Putamen (tissue), 1 donor: ENCODE measurements at places on chromosomes 11 and 22.

GRCh38 chr11:57399221-57399620 lies 8.8 kb upstream of the PRG2 start:
- DNase-seq, result no peak

DNA sequence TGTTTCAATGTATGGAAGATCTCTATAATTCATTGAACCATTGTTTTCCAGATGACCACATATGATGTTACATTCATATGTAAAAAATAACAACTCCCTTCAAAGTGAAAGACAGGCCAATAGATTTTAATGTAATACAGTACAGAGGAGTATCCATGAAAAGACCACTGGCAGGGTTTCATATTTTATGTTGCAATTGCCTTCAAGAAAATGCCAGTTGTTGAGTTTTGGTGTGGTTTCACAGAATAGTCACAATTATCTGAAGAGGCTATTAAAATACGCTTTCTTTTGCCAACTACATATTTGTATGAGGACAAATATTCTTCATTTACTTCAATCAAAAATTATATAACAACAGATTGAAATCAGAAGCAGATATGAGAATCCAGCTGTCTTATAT lies 14.3 kb downstream of the AMOTL1 start:
- DNase-seq, result no peak

DNA sequence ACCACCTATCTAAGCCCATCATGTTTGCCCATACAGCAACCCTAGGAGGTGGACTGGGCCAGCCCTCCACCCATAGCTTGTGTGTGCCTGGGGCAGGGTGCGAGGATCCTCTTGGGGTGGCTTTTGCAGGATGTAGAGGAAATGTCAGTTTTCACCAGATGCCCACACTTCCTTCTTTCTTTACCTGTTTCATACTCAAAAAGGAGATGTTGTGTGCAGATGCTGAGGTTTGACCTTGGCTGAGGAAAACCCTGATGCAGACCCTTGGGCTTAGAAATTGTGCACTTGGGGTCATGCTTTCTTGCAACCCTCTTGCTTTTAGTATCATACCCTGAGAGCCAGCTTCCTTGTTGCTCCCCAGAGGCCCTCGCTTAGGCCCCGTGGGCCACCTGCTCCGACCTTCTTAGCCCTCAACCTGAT lies 2.2 kb downstream of the HTR3A start:
- no peak for DNase-seq

- DNase-seq, result no peak
These were observed 18.4 kb upstream of the PITPNB start for GRCh38 chr22:27937453-27937852.

DNA sequence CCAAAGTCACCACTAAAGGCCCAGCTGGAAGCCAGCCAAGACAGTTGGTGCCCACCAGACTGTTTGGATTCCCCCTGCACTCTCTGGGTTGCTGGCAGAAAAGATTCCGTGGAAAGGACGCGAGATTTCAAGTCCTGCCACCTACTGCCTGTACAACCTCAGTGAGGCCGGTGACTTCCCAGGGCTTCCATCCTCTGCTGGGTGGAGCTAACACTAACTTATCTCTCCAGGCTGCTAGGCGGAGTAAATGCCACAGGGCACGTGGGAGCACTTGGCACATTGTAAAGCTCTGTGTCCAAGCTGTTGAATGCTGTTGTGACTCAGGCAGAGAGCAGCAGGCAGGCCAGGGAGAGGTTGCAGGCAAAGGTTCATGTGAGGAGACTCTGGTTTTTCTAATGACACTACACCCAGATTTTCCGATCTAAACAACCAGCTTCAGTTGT lies 50.9 kb upstream of the CDON start:
- DNase-seq, result no peak

GRCh38 chr11:93993747-93994146 lies 27.4 kb upstream of the HEPHL1 start:
- no peak for DNase-seq

GRCh38 chr11:88284336-88285050 lies 53.0 kb downstream of the CTSC start:
- no peak for DNase-seq

- no peak for DNase-seq
These were observed 186.1 kb downstream of the SOX6 start for GRCh38 chr11:16169956-16170847.

DNA sequence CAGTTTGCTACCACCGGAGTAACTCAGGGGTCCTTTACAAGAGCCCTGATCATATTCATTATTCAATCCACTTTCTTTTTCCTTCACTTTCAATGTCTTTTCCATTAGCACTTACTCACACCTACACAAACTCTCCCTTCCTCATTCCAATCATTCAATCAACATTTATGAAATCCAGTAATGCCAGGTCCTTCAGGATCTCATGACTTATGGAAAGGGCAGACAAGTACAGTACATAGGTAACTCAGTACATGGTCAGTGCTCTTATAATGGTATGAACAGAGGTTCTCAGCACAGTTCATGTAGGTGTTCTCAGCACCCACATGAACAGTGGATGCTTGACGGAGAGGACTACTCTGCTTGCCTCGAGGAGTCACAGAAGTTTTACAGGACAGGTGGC lies 106.6 kb downstream of the USP35 start:
- no peak for DNase-seq

- DNase-seq, result no peak
These were observed 96.3 kb downstream of the SWAP70 start for GRCh38 chr11:9760193-9760575.

- DNase-seq, result peak; percentile 82
These were observed 11.7 kb downstream of the TECTA start for GRCh38 chr11:121112498-121113455.

GRCh38 chr22:48757985-48758561 lies 1069.6 kb downstream of the BRD1 start:
- no peak for DNase-seq

- DNase-seq, result no peak
These were observed 28.6 kb upstream of the OR10G7 start for GRCh38 chr11:124069429-124070401.

GRCh38 chr11:69353696-69354544 lies 60.0 kb downstream of the MYEOV start:
- DNase-seq, result no peak

- DNase-seq, result no peak
These were observed 26.5 kb downstream of the CWC15 start for GRCh38 chr11:94946812-94947211.

GRCh38 chr22:45548247-45548840 lies 45.7 kb downstream of the FBLN1 start:
- DNase-seq, result no peak

GRCh38 chr22:23219822-23220484 lies 39.6 kb downstream of the BCR start:
- no peak for DNase-seq

DNA sequence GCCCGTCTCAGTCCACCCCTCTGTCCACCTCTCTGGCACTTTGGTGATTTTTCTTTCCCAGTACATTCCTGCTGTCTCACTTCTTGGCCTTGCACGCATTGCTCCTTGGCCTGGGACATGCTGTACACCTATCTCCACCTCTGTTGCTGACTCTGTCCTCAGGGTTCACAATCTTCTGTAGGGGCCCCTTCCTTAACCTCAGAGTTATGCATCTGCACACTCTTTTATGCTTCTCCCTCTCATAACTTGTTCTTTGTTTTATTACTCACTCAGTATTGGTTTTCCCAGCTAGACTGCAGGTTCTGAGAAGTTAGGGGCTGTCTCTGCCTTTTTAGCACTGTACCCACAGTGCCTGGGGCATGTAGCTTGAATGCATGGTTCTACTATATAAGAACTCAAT lies 139.1 kb upstream of the MTMR2 start:
- no peak for DNase-seq

- no peak for DNase-seq
These were observed 49.7 kb upstream of the VPREB1 start for GRCh38 chr22:22194931-22195264.

GRCh38 chr22:42910221-42910942 lies 53.3 kb upstream of the ARFGAP3 start:
- no peak for DNase-seq

- no peak for DNase-seq
These were observed 33.4 kb downstream of the ARFGAP2 start for GRCh38 chr11:47143322-47143721.

GRCh38 chr11:77519847-77520246 lies 46.0 kb upstream of the PAK1 start:
- no peak for DNase-seq

GRCh38 chr11:78030429-78031325 lies 7.6 kb upstream of the KCTD14 start:
- DNase-seq, result peak; percentile 95

DNA sequence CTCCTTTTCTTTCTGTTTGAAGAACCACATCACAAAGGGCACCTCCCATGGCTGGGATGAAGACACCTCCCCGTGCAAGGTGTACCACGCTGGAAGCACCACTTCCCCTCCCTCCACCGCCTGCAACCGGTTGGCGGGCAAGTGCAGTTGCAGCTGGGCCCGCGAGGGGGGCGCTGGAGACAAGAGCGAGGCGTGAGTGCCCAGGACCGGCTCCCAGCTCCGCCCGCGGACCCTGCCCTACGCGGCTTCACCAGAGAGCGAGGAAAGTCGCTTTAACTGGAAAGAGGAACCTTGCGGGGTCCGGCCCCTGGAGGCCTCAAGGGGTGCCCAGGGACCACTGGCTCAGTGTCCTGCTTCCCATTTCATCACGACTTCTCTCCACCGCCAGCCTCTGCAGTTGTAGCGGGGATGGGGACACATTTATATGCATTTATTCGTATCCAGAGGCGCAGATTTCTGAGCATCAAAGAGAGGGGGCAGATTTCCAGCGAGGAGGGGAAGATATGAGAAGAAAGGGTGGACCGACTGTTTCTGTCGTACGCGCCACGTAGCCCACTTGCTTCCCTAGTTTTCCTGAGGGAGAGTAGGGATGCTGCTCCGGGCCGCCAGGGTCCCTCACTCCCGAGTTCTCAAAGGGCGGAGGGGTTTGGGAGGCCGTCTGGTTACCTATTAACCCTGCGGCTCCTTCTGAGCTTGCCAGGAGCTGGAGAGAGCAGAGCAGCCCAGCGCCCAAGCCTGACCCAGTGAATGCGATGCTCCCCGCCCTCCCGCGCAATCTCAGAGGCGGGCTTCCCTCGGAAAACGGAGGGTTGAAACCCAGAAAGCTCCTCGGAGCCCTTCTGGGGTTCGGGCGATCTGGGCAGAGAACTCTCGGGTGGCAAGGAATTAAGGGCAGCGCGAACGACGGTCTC lies 3.5 kb downstream of the ESAM start:
- peak; percentile 69 for DNase-seq

DNA sequence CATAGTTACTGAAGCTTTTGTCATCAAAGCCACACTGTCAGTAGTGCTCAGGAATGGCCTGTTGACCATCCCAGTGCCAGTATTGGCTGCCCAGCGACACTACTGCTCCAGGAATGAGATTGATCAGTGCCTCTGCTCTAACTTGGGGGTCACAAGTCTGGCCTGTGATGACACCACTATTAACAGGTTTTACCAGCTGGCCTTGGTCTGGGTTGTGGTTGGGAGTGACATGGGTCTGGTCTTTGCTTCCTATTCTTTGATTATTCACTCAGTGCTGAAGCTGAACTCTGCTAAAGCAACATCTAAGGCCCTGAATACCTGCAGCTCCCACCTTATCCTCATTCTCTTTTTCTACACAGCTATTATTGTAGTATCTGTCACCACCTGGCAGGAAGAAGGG lies 21.5 kb downstream of the OR56B4 start:
- no peak for DNase-seq

- DNase-seq, result no peak
These were observed 9.4 kb downstream of the LHFPL7 start for GRCh38 chr22:24937114-24937513.

DNA sequence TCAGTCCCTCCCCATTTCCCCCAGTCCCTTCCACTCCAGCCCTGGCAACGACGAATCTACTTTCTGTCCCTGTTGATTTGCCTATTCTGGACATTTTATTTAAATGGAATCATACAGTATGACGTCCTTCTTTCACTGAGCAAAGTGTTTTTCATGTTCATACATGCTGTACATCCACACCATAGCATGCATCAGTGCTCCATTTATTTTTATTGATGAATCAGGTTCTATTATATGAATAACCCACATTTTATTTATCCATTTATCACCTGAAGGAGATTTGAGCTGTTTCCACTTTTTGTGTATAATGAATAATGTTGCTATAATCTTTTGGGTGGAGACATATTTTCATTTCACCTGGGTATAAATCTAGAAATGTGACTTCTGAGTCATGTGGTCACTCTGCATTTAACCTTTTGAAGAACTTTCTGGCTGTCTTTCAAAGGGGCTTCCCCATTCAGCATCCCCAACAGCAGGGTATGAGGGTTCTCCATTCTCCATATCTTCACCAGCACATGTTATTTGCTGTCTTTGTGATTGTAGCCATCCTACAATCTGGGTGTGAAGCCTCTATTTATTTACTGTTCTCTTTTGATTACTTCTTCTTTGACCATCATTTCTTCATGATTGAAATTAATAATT lies 531.7 kb downstream of the ETS1 start:
- no peak for DNase-seq

DNA sequence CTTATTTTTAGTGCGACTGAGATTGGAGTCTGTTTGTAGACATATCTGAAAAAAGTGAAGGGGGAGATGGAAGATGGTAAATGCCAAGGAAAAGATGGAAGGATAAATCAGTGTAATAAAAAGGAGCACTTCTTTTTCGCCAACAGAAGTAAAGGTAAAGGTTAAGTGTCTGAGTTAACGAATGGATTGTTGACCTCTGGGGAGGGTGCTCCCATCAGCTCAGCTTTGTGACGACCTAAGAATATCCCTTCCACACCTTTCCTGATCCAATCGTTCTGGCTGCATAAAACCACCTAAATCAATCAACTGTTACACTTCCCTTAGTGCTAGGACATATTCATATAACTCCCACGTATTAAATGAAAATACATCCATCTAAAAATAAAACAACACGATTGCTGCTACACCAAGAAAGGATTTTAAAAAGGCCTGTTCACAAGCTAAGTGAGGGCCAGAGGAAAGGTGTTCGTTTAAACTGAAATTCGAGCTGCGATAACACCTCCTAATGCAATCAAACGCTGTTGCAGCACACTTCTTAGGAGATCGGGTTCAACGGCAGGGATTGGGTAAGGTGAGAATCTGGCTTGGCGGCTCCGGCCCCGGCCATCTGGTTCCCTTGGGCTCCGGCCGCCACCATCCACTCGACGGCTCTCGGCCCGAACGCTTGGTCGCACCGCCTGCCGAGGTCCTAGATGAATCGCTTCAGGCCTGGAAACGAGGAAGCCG lies 658 bp downstream of the C11orf71 start:
- no peak for DNase-seq
